ENCODE measurements at places on chromosomes 4 and X.

DNA sequence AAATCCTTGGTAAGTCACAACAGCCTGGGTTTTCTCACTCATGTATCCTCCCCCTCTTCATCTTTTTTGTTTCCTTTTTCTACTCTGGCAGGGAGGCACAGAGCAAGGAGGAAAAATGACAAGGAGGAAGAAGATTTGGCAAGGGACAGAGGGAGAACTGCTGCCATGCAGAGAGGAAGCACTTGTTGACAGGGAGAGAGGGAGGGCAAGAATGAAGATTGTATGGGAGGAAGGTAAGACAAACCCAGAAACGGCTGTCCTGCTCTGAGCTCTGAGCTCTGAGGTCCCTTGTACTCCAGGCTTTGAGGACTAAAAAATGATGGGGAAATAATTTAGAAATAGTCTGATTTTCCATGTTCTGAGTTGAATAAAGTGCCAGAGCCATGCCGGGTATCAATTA, 123.9 kb downstream of the DCHS2 start:
- DNase-seq = no peak

DNA sequence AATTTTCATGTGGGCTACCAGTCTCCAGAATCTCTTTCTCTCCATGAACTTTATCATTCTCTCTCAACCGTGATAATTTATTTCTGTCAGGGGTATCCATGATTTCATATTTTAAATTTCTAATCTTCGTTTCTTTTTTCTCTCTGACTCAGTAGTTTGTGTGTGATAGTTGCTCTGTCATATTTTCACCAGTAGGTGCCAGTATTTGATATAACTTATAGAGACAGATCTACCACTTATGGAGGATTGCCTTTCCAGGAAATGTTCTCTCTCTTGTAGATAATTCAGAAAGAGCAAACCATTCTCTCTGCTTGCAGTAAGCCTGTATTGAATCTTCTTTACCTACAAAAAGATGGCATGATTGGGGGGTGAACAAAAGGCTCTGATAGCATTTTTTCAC, 79.3 kb upstream of the DYNLT3 start:
- no peak for DNase-seq

DNA sequence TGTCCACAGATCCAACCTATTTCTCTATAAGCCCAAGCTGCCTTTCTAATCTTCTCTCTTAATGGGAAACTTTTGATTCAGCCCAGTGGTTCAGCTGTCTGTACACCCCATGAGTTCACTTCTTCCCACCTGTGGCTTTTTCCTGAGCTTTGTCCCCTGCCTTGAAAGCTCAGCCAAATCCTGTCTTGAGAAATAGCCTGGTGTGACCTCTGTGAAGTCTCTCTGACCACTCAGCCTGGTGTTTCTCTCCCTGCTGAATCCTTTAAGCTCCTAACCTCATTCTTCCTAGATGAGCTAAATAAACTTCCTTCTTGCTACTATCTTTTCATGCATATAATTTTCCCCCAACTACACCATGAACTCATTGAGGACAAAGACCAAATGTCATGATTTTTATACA, 15.2 kb upstream of the HERC5 start:
- DNase-seq = no peak

DNA sequence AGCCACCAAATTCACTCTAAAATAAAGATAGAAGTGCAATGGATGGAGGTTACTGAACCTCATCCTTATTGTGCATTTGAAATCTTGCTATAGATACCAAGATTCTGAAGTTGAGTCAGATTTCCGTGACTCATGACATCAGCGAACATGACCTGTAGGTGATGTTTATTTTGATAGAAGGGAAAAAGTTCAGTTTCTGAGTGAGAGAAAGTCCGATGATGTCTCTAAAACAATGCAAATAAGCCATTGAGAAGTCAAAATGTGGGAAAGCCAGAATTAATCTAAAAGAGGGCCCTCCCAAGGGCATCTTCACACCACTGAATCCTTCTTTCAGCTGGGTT, 20.0 kb downstream of the PHOX2B start:
- no peak for DNase-seq

GRCh38 chrX:138020941-138021340, 455.0 kb downstream of the ZIC3 start:
- DNase-seq = no peak

DNA sequence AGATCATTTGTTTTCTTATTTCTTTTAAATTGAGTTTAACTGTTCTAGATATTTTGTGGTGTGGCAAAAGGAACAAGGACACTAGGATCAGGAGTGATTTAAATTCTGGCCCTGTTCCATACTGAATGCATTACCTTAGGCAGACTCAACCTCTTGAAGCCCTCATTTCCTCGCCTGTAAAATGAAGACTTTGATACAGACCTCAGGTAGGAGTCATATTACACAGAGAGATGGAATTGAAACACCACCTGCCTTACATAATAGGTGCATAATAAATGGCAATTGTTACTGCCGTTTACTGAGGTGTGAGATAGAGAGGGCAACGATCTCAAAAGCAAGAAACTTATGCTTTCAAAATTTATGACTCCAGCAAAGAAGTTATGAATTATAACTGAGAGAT, 28.2 kb upstream of the RASSF6 start:
- DNase-seq = no peak

DNA sequence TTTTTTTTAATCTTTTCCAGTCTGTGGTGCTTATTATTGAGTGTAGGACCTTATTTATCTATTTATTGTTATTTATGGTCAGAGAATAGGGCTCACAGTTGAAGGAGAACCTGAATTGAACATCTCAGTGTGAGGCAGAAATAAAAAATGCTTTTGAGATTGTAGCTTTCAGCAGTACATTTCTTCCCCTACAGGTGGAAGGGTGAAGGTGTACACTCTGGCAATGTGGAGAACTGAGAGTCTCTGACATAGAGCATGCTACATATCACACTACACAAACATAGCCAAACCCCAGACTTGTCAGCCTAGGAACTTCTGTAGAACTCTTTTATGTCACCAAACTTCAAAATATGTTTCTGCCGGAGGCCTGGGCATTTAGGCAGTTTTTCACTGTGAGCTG, 140.2 kb downstream of the STIM2 start:
- DNase-seq = no peak

DNA sequence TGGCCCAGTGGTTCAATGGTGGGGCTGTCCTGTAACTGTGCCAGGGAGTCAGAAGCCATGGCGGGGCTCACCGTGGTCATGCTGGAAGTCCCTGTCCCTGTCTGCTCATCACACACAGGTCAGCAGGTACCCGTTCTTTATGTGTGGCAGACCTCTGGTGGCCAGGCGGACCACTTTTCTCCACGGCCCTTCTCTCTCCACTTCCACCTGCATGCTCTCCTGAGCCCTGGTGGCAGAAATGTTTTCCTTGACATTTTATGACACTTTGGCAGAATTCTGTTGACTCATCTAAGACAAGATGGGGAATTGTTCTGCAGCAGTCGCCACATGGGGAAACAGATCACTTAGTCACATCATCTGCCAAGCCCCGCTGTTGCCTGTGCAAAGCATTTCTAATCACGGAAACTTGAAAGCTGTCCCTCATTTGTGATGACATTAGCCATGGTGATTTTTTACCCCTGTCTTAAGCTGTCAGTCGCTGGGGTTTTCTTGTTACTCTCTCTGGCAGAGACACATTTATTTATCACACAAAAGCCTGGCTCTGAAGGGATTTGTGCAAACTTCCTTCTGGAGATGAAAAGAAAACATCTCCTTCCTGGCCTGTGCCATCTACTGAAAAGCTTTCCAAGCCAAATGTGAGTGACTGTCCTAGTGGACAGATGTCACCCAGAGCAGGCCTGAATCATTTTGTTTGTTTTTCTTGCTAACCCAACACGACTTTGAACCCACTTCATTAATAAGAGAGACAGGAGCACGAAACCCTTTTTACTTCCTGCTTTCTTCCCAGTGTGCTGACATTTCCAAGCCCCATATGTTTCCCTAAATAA, 38.8 kb upstream of the STIM2 start:
- DNase-seq = no peak

GRCh38 chrX:69148946-69149345, 16.3 kb downstream of the PJA1 start:
- DNase-seq = no peak

DNA sequence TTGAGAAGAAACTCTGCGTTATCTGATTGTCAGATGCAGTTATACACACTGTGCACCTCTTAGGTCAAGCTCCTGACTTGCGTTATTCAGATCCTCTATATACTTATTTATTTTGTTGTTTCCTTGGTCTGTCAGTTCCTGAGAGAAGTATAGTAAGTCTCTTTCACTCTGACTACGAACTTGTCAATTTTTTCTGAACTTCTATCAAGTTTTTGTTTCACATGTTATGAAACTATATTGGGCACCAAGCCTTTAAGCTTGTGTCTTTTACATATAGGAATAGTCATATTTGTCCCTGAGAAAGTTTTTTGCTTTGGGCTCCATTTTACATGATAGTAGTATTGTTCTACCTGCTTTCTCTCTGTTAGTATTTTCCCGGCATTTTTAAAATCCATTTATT, 31.7 kb downstream of the ZNF275 start:
- no peak for DNase-seq

- DNase-seq = no peak
Observed at GRCh38 chr4:77449171-77449570, 156.4 kb upstream of the CXCL13 start.

- no peak for DNase-seq
Observed at GRCh38 chr4:8130346-8131066, 28.1 kb downstream of the ABLIM2 start.

GRCh38 chrX:46575991-46576392, 2.4 kb downstream of the CHST7 start:
- no peak for DNase-seq

DNA sequence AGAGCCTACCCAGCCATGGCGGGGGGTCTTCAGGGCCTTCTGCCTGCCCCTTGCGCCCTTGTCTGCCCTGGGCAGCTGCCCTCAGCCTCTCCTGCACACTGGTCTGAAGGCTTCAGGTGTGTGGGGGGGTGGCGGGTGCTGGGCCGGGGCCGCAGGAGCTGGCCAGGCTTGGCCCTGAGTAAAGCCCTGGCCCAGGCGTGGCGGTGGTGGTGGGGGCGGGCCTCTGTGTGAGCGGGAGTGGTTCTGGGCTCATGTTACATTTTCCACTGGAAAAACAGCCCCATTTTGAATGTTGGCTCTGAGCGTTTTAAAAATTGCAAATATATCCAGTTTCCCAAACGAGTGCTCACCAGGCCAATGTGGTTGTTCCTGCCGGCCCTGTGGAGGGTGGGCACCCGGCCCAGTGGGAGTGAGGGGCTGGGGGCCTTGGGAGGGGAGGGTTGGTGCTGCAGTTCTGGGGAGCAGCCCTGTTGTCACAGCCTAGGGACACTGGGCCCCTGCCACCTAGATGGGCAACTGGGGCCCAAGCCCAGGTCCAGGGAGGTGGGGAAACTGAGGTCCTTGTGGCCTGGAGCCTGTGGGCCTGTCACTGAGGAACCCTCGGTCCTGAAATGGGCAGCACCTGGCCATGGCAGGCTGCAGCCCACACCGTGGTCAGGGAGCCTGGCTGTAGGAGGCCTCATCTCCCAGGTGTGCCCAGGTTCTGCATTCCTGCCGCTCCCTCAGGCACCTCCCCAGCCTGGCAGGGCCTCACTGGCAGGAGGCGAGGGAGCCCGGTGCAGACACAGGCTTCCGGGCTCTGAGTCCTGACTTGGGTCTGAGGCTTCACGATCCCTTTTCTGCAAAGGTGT, 28.3 kb downstream of the FGFRL1 start:
- no peak for DNase-seq

- DNase-seq = no peak
Observed at GRCh38 chrX:121456315-121456714, 408.9 kb downstream of the GLUD2 start.

DNA sequence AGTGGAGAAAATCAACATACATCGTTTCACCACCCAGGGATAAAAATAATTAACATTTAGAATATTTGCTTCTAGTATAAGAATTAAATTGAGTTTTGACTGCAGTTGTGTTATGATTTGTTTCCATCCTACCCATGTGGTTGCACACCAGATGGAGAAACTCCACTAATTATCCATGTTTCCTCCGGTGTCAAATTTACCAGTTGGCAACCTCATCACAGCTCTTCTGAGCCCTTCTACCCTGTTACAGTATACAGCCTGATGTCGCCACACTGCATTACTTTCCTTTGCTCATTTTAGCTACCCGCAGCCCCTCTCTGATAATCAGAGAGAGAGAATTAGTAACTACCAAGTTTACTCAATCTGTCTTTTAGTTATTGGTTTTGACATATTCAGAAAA, 411.2 kb downstream of the DTHD1 start:
- no peak for DNase-seq

- no peak for DNase-seq
Observed at GRCh38 chrX:22589845-22590244, 317.1 kb downstream of the CBLL2 start.

GRCh38 chr4:153684971-153685371, 891 bp downstream of the TLR2 start:
- no peak for DNase-seq

- DNase-seq = no peak
Observed at GRCh38 chr4:140219567-140219966, 65.6 kb upstream of the MAML3 start.

GRCh38 chr4:4386296-4386735, 586 bp upstream of the NSG1 start:
- no peak for DNase-seq

DNA sequence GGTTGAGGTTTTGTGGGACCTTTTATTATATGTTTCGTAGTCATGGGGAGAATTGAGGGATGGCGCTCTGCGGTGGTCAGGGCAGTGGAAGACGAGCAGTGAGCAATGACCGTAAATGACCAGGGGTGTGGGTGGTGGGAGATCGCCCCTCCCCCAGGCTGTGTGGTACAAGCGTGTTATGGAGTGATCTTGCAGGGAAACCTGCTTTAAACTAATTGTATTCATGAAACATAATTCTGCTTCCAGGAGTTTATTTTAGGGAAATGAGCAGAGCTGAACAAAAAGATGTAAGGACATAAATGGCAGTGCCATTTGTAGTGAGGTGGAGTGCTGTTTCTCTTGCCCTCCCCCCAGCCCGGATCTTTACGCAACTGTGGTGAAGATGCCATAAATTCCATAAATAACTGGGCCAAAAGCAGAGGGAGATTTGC, 20.2 kb downstream of the GYG2 start:
- no peak for DNase-seq

DNA sequence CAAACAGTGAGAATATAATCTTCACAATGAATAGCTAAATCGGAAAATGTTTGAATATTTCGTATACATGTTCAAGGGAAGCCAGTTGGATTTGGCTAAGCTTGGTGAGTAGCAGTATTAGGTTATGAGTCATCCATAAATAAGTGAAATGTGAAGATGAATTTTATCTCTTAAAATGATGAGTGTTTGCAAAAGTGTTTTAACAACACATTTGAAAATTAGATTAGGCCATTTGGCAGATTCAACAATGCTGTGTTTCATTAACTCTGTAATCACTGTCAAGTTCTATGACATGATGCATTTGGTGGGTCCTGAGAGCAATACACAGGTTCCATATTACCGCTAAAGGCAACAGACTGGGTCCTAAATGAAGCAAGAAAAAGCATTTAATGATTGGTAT, 301.9 kb upstream of the PRPS2 start:
- no peak for DNase-seq

GRCh38 chr4:61336488-61336887, 136.4 kb downstream of the ADGRL3 start:
- no peak for DNase-seq

DNA sequence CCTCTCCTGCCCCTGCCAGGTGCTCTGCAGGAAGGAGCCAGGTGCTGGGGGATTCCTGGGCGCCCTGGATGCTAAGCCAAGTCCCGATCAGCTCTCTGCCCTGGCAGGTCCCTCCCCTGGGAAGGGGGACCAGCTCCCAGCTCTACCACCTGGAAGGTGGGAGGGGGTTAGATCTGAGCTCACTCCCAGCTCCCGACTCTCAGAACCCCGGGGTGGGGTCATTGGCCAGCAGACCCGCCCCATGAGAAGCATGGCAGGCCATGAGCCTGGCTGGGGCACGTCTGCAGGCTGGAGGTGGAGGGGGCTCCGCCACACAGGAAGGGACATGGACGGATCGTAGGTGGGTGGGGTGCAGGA, 83.4 kb upstream of the NKX1-1 start:
- DNase-seq = no peak
